ENCODE measurements at places on chromosomes 7 and 10.

DNA sequence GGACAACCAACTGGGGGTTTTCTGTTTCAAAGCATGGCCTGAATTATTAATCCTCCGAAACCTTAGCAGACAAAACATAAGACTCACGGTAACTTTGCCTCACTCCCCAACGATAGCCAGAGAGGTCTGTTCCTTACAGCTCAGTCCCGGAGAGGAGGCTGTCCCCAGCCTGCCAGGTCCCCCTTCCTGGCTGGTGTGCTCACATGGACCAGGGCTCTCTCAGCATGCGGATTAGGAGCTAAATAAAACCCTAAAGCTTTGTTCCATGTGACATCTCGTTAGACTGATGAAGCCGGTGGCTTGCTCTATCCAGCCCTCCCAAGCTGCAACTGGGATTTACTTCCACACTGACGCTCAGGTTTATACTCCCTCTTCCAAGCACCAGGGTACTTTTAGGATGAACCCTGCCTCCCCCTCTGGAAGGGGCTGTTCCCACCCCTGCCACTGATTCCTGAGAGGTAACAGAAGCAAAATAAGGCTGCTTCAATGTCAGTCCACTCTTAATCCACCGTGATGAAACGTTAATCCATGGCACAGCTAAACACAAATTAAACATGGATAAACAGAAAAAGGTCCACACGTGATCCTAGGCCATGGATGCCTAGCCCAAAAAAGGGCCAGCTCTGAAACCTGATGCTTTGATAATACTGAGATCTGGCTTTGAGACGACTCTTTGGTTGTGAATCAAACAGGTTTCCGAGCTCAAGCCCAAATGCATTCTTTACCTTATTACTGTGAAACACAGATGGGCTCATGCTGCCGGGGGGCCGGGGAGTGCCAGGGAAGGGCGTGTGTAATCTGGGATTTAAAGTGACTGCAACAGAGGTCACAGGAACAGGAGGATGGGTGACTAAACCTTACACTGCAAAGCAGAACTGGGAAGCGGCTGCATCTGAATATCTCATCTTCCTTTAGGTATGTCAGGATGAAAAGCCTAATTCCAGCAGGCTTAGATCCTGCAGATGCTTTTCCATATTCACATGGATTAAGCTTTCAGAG lies 86.2 kb downstream of the ZRANB1 start:
- DNase-seq, result peak; percentile 23

DNA sequence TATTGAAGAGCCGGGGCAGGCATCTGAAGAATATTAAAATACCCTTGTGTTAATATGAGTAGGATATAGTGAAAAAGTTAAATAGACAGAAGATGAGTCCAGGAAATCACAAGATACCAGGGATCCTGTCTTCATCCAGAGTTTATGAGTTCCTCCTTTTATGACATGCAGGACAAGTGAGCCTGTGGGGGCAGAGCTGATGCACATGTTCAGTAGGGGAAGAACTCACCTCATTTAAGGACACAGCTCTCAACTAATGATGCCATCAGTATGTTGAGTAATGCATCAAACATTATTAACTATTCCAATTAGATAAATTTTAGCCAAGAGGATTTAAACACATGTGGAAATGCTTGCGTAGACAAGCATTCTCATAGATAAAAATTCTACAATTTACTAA lies 435.8 kb upstream of the AKR1E2 start:
- no peak for DNase-seq

DNA sequence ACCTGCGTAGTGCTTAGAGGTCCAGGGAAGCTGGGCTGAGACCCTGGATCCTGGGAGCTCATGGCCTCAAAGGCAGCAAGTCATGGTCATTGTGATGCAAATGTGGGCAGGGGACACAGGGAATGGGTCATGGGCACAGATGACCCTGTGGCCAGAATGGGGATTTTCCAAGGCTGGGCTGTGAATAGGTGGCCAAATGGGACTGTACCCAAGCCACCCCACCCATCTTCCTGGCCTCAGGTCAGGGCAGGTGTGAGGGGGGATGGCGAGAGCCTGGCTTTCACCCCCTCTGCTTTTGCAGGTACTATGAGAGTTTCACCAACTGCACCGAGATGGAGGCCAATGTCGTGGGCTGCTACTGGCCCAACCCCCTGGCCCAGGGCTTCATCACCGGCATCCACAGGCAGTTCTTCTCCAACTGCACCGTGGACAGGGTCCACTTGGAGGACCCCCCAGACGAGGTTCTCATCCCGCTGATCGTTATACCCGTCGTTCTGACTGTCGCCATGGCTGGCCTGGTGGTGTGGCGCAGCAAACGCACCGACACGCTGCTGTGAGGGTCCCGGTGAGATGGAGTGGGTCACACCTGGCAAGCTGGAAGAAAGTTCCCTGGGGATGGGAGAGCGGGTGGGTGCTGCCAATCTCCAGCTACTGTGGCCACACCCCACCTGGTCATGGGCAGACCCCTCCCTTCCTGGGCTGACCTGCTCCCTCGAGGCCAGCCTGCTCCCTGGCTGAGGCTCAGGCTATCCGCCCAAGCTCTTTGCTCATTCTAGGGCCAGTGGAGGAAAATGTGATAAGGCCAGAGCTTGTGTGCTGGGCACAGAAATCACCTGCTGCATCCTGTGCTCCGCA lies 25.5 kb downstream of the RAMP3 start:
- DNase-seq, result no peak

GRCh38 chr7:132150711-132151110 lies 425.6 kb downstream of the PLXNA4 start:
- DNase-seq, result no peak

DNA sequence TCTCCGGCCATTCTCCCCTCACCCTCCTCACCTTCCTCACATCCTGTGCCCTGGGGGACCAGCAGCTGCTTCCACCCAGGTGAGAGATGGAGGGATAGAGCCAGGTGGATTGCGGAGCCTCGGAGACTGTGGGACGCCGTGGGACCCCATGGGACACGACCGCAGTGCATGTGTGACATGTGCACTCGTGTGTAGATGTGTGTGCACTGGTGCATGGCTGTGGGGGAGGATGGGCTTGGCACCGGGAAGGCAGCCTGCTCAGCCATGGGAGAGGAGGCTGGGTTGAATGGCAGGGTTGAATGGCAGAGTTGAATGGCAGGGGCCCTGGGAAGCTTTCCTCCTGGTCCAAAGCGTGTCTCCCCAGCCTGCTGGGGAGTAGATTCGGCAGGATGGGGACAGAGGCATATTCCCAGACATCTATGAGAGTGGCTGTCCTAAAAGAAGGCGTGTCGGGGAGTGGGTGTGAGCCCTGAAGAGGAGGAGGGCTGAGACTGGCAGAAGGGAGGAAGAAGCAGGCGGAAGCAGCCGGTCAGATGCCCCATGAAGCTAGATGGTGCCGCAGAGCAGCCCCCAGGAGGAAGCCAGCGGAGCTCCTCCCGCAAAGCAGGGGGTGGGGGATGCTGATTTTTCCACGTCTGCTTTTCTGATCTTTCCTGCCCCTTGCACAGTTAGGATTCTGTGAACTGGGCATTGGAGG lies 815 bp downstream of the GIMAP8 start:
- no peak for DNase-seq

GRCh38 chr7:131300572-131301466 lies 26.9 kb upstream of the MKLN1 start:
- no peak for DNase-seq

- no peak for DNase-seq
Measured at GRCh38 chr7:137878333-137878961, 31.7 kb upstream of the DGKI start.

- DNase-seq, result no peak
Measured at GRCh38 chr10:43341450-43341849, 30.0 kb upstream of the FXYD4 start.

GRCh38 chr7:158449266-158449665 lies 138.4 kb downstream of the PTPRN2 start:
- DNase-seq, result no peak

GRCh38 chr7:41774966-41775365 lies 72.1 kb upstream of the INHBA start:
- DNase-seq, result no peak

DNA sequence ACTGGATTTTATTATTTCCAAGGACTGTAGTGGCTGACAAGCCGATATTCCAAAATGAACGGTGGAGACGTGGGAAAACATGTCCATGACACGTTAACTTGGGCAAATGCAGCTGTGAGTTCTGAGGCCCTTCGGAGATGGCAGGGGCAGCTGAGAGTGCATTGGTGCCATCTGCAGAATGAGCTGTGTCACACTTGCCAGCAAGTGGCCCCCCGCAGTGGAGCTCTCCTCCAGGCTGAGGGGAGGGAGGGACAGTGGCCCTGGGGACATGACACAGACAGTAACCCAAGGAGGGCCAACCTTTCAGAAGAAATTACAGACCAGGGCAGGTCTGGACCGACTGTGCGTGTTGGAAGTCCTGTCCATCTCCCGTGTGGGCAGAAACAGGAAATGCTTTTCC lies 139.4 kb downstream of the SVIL start:
- no peak for DNase-seq

DNA sequence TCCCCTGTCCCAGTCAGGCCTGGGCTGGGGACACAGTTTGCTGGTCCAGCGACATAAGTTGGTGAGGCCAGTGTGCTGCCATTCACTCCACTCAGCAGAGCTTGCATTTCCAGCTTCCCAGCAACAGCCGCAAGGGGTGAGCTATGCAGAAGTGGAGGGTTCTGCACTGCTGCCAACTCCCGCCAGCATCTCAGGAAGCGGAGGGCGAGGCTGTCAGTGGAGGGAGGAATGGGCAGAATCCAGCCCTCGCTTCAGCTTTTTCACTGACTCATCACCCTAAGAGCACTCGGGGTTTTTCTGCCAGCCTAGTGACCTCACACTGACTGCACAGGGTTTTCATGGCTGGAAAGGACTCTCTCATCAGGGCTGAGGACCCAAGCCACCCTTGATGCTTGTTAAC lies 625.1 kb upstream of the MKI67 start:
- DNase-seq, result no peak

DNA sequence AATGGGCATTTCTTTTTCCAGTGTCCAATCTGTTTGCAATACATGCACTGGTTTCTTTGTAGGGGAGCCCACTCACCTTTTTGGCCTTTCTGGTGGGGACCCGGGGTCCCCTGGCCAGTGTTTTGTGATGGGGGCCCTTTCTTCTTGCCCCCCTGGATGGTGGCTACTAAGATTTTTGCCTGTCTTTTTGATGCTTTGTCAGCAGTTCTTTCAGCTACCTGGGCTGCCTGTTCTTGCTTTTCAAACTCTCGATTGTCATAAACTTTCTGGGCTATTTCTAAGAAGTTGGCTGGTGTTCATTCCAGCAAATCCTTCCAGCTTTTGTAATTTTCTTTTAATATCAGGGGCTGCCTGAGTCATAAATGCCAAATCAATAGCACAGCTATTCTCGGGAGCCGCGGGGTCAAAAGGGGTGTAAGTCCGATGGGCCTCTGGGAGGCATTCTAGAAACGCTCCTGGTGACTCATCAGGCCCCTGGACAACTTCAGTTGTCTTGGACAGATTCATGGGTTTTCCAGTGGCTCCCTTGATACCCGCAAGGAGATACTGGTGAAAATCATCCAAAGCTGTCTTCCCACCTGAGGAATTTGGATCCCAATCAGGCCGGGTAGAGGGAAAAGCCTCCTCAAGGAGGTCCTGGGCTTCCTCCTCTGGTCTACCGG lies 79.0 kb downstream of the PRR15 start:
- no peak for DNase-seq

DNA sequence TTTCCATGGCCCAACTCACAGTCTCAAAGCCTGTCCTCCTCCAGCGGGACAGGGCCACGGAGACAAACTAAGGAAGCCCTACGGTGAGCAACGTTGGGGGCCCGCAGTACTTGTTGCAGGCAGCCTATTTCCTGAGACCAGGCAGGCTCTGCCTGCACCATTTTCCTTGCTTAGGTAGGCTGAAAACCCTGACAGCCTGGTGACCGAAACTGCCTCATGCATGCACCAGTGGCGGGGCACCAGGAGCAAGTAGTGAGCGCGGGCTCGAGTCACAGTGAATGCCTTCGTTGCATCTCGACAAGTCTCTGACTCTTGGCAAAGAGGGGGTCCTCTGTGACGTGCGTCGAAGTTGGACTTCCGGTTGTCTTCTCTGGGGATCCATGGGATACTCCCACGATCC lies 23.3 kb upstream of the ZNF273 start:
- DNase-seq, result no peak

GRCh38 chr7:36487756-36488336 lies 98.2 kb downstream of the ANLN start:
- DNase-seq, result peak; percentile 16

DNA sequence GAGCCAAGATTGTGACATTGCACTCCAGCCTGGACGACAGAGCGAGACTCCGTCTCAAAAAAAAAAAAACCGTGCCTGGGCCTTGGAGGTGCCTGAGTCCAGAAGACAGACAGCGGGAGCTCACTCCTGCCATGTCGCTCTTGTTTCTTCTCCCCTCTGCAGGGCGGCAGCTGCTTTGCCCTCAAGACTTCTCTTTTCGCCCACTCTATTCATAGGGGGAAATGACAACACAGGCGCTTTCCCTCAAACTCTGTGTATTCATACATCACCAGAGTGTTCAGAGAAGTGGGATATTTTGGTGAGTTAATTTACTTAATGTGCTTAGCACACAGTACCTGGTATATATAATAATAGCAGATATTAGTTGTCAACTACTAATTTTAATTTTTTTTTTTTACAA lies 44.5 kb downstream of the FOXK1 start:
- DNase-seq, result no peak

DNA sequence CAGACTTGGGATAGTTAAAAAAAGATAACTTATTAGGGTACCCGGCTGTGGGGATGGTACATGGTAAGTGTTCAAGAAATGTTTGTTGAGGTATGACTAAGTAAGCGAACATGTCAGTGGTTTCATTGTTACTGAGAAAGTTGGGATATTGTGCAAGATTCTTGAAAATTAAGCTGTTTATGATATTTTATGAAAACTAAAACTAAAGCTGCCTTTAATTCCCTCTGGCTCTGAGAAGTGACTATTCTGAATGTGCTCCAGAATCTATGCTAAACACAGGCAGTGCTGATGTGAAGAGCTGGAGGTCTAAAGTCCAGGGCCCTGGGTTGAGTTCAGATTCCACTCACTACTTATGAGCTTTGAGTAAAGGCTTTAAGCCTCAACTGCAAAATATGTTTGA lies 72.9 kb downstream of the AOAH start:
- DNase-seq, result no peak

- DNase-seq, result no peak
Measured at GRCh38 chr10:72331575-72332422, 22.9 kb downstream of the DNAJB12 start.

GRCh38 chr10:80598951-80599350 lies 61.2 kb downstream of the SH2D4B start:
- DNase-seq, result no peak

GRCh38 chr7:2116989-2117591 lies 115.7 kb downstream of the MAD1L1 start:
- DNase-seq, result no peak

DNA sequence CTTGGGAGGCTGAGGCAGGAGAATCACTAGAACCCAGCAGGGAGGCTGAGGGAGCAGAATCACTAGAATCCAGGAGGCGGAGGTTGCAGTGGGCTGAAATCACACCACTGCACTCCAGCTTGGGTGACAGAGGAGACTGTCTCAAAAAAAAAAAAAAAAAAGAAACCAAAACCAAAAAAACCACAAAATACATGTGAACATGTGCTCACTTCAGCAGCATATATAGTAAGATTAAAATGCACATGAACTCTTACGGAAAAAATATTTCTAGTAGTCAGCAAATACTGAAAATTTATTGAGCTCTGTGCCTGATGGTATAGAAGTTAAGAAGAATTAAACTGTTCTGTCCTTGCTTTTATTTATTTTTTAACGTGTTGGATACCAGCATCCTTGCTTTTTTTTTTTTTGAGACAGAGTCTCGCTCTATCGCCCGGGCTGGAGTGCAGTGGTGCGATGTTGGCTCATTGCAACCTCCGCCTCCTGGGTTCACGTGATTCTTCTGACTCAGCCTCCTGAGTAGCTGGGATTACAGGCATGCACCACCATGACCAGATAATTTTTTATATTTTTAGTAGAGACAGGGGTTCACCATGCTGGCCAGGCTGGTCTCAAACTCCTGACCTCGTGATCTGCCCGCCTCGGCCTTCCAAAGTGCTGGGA lies 9.6 kb upstream of the ZNF487 start:
- DNase-seq, result no peak
